ENCODE measurements at places on chromosomes 12 and 14.

GRCh38 chr12:53974084-53975063 is at the start of gene HOTAIR:
Gene HOTAIR, minus strand, starts transcription at chr12:53974954.
- no peak for DNase-seq

DNA sequence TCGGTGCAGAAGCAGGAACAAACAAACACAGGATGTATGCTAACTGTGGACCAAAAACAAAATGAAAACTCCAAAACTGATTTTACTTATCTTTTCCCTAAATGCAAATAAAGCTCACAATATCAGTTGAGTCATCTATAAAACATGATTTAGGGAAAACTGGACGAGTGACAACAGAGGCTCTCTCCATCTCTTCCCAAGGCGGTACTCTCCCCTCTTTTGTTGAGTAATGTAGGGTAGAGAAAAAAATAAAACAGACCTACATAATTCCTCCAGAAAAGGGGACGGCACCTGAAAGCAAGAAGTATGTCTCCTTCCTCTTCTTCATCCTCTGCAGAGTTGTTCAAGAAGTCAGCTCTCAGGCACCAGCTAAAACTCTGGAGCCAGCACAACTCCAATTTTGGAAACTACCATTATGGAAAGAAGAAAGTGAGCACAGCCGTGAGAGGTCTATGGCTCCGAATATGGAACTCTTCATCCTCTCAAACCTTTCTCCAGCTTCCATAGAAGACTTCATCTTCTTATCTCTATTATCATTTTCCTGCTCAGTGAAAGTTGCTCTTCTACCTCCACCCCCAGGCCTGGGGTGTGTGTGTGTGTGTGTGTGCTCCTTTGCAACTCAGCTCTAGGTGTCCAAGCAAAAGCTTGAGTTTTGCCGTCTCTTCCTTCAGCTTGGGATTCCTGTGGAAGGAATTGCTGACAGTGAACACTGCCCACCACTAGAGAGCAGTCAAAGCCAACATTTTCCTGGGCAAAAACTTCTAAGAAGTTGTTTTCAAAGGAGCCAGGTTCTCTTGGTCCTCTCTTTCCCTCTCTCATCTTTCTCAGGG is 155.4 kb downstream of the DIO2 start:
- DNase-seq: no peak

GRCh38 chr12:597926-598568 is 65.2 kb downstream of the NINJ2 start:
- no peak for DNase-seq

- DNase-seq: no peak
These were observed 773.2 kb upstream of the ALG10B start for GRCh38 chr12:37543131-37543965.

DNA sequence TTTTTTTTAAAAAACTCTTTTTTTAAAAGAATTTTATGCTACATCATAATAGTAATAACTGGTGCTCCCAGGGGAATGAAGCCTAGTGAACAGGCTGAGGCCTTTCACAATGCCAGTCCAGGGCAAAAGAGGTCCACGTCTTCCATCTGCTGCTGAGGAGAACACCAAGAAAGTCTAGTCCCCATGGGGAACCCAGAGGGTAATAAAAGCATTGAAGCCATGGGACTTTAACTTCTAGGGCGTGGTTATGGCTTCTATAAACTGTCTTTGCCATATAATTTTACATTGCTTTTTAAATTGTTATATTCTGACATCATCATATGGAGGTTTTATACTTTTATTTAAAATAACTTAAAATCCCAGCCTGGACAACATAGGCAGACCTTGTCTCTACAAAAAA is 64.3 kb downstream of the SLC16A7 start:
- no peak for DNase-seq

DNA sequence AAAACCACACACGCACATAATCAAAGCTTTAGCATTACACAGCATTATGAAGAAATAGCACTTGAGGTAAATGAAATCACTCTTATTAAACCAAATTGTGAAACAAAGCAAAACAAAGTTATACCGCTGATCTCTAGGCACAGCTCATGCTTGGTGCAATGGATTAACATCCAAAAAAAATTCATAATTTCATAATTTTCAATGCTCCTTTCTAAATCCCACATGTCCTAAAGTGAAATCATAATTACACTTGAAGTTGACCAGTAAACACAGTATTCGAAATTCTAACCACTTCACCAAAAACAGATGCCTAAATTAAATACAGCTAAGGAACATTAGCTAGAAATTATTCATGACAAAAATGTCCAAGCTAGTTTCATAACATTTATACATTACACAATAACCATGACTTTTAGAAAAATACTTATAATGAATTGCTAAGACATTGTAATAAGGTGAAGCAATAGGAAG is 1.5 kb downstream of the MLH3 start:
- DNase-seq: no peak

DNA sequence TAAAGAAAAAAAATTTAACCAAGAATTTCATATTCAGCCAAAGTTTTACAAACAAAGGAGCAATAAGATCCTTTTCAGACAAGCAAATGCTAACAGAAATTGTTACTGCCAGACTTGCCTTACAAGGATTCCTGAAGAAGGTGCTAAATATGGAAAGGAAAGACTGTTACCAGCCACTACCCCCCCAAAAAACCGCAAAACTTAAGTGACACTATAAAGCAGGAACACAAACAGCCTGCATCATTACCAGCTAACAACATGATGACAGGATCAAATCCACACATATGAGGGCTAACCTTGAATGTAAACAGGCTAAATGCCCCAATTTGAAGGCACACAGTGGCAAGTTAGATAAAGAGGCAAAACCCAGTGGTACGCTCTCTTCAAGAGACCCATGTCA is 55.7 kb downstream of the APOBEC1 start:
- DNase-seq: no peak

DNA sequence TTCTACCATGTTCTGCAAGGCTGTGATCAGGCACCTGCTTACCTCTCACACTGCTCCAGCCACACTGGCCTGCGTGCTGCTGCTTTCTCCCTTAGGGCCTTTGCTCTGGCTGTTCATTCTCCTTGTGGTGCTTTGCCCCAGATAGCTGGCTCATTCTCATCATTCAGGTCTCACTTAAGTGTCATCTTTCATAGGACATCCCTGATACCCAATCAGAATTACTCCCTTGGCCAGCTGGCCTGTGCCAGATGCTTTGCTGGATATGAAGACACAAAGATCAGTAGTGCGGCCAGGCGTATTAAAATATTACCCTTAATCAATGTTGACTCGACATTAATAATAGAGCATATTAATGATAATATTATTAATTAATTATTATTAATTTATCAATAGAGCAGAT is 143.8 kb upstream of the FGD4 start:
- DNase-seq: no peak

- no peak for DNase-seq
These were observed 26.4 kb downstream of the KCNK13 start for GRCh38 chr14:90088176-90088575.

GRCh38 chr14:93734086-93734822 is 54.0 kb downstream of the PRIMA1 start:
- no peak for DNase-seq

DNA sequence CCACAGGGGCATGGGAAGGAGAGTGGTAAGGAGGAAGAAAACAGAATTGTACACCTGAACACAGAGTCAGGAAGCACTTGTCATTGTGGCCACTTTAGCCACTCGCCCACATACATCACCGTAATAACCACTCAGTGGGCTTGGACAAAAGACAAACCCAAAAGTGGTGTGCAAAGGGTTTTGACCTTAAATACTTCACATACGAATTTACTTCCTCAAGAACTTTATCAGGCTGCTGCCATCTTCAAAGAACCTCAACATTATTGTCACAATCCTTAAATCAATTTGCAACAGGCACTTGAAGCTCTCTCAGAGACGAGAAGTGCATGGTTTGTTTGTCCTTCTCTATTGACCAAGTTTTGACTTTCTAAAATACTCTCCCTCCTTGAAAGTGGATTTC is 187.3 kb upstream of the EGLN3 start:
- DNase-seq: no peak

GRCh38 chr12:98373025-98373554 is 142.3 kb upstream of the TMPO start:
- no peak for DNase-seq

DNA sequence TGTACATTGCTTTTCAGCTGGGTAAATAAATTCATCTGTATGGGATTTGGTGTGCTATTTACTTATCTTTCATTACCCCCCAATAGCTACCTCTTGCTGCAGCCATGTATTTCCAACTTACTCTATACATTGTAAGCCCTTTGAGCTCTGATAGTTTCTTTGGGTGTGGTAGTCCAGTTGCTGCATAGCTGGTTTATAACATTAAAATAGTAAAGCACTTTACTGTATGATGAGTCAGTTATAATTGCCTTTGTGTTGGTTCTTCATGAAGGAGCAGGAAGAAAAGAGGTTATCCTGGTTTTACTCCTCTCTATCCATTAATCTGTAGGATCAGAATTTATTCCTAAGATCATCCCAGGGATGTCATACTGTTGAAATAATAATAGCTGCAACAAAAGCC is 15.7 kb downstream of the TBC1D30 start:
- DNase-seq: no peak

- DNase-seq: no peak
These were observed 39.4 kb upstream of the ANO4 start for GRCh38 chr12:100755186-100755585.

- DNase-seq: peak; percentile 35
These were observed 6.0 kb downstream of the GAPDH start for GRCh38 chr12:6540181-6540877.

DNA sequence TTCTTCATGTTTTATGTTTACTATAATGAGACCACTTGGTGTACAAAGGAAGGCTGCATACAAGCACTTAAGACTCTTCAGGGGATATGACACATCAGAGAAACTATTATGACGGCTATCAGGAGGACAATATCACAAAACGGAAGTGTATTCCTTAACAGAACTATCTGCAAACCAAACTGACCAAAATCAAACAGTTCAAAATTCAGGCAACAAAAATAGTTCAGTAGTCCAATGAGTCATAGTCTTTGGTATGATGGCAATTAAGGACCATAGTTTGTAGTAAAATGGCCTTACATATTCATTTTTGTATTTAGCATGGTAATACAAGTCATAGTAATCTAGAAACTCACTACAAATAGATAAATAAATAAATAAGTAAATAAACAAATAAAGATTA is 1638.7 kb upstream of the SEL1L start:
- DNase-seq: no peak

GRCh38 chr12:95653771-95654546 is 102.7 kb upstream of the USP44 start:
- DNase-seq: no peak

GRCh38 chr12:3670083-3670620 is 82.8 kb downstream of the CRACR2A start:
- no peak for DNase-seq

GRCh38 chr14:89524990-89525667 is 108.1 kb upstream of the FOXN3 start:
- no peak for DNase-seq

DNA sequence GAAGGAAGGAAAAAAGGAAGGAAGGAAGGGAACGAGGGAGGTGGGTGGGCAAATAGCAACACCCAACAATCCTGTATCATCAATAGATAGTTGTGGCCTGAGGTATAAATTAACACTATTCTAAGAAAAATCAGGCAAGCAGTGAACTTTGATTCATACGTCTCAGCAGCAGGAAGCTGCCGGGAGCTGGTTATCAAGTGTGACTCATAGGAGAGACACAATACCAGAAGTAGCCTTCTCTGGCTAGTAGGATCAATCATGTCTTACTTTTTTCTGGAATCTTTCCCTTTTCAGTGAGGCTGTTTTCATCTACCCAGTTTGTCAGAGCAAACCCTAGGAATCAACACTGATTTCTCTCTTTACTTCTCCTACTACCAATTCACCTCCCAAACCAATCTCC is 780.5 kb downstream of the NRXN3 start:
- no peak for DNase-seq

- no peak for DNase-seq
These were observed 21.6 kb downstream of the TMTC2 start for GRCh38 chr12:82708061-82708879.

DNA sequence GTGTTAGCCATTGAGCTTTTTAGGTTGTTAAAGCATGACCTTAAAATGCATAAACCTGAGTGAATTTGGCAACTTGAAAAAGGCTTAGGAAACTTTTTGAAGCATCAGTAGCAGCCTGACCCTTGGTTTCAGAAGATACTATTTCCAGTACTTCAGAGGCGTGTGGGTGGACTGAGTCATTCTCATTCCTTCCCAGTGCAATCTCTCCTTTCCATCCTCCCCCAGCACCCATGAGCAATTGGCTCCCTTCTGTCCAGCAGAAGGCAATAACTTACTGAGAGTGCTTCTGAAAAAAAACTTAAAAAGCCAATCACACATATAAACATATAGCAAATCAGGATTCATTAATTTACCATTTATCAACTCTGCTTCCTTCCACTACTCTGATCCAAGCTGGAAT is 299.3 kb upstream of the STXBP6 start:
- no peak for DNase-seq

DNA sequence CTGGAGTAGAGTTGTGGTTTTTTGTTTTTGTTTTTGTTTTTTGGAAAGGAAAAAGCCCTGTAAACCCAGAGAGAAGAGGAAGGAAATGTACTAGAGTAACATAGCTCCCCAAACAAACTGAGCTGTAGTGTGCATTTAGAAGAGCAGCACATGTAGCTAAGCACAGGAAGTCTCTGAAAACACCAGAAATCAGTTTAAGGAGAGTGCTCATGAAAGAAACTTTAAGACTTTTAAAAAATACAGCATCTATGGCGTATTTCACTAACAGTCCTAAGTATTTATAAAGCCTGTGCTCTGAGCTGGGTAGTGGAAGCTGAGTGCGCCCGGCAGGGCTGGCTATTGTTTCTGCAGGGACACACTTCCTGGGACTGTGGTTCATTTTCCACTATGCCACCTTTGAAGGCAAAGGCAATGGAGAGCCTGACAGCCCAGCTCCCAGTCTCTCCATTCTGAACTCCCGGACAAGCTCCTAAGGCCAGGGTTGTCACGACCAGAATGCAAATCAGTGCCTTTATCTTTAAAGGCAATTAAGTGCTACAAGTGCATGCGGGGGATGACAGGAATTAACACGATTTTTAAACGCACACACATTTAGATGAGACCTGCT is 45.4 kb downstream of the NIN start:
- DNase-seq: peak; percentile 29

GRCh38 chr14:71621276-71621675 is 311.0 kb upstream of the RGS6 start:
- DNase-seq: no peak

GRCh38 chr12:50142993-50143392 is 24.2 kb downstream of the CERS5 start:
- no peak for DNase-seq

GRCh38 chr12:5458229-5459050 is 26.5 kb downstream of the NTF3 start:
- no peak for DNase-seq

DNA sequence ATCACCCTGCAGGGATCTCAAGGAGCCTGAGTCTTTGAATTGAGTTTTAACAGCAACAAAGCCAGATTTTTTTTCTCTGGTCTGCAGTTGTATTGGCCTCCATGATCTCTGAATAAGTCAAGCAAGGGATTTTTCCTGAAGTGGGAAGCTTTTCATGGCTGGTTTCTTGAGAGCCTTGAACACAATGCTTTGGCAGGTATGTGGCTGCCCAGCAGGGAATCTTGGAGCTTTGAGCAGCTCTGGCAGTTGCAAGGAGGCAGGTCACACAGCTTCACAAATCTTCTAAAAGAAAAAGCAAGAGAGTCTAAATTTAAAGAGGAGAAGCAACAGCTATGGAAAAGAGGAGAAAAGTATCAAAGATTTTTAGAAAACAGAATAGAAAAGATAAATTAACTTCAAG is 60.1 kb downstream of the RPS29 start:
- DNase-seq: no peak

GRCh38 chr14:100747736-100748135 is 21.0 kb downstream of the DLK1 start:
- no peak for DNase-seq

GRCh38 chr12:98644433-98644711 is 216 bp downstream of the IKBIP start:
- peak; percentile 12 for DNase-seq
